ENCODE measurements at places on chromosomes 12 and 14. TPM values are rescaled to one million over a fixed set of nuclear protein-coding genes. Genes with fewer than 3 reads are reported as not detected.

Gene CNOT2
- 212 TPM for total RNA-seq

Gene NEUROD4
- not detected for total RNA-seq

Gene ERP27
- 3.9 TPM for total RNA-seq

Gene LEMD3
- 52.1 TPM for total RNA-seq

Gene MYF6
- not detected for total RNA-seq

Gene FGFR1OP2
- total RNA-seq = 66.4 TPM

Gene GUCY2C
- not detected for total RNA-seq

Gene RTL1
- not detected for total RNA-seq

DNA sequence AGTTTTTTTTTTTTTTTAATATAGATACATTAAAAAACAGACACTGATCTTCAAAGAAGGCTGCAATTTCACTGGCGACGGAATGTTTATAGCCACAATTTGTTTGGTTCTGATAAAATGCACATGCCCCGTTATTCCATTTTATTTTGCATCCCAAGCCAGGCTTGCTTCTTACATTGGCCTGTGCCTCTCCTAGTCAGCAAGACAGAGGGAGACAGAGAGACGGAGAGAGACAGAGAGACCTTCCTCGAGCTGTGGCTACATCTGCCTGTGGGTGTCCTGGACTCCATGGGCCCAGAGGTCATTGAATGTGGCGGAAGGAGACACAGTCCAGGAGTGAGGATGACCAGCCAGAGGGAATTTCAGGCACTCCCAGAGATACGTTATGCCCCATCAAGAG, 926.6 kb downstream of the VRK1 start:
- H3K4me1 ChIP-seq = peaks cover 3% of the 10 kb centered on the region
- H3K4me3 ChIP-seq = no peak overlapping the region
- H3K27me3 ChIP-seq = no peaks in the 10 kb centered on the region
- no peak for DNase-seq

GRCh38 chr14:61953602-61954001, 191.4 kb downstream of the SNAPC1 start:
- no peaks in the 10 kb centered on the region for H3K4me1 ChIP-seq
- no peaks in the 10 kb centered on the region for H3K27me3 ChIP-seq
- no peak for DNase-seq
- no peak overlapping the region for H3K4me3 ChIP-seq
- H3K36me3 ChIP-seq = no peaks in the 10 kb centered on the region
- H3K27ac ChIP-seq = no peak overlapping the region

GRCh38 chr14:63100552-63100951, 55.3 kb upstream of the KCNH5 start:
- no peaks in the 10 kb centered on the region for H3K27me3 ChIP-seq
- no peaks in the 10 kb centered on the region for H3K36me3 ChIP-seq
- no peak overlapping the region for H3K27ac ChIP-seq
- no peaks in the 10 kb centered on the region for H3K4me1 ChIP-seq

GRCh38 chr12:122474324-122474716, 26.4 kb downstream of the ZCCHC8 start:
- H3K27me3 ChIP-seq = no peaks in the 10 kb centered on the region
- no peak for DNase-seq
- H3K36me3 ChIP-seq = no peaks in the 10 kb centered on the region
- H3K4me1 ChIP-seq = peaks cover 9% of the 10 kb centered on the region
- no peak overlapping the region for H3K4me3 ChIP-seq

- no peak overlapping the region for H3K27ac ChIP-seq
- H3K4me3 ChIP-seq = no peak overlapping the region
- H3K4me1 ChIP-seq = no peaks in the 10 kb centered on the region
- no peaks in the 10 kb centered on the region for H3K36me3 ChIP-seq
Measured at GRCh38 chr14:80679273-80679672, 262.3 kb downstream of the CEP128 start.

GRCh38 chr14:32259368-32260013, 56.4 kb upstream of the RNU6-8 start:
- no peak overlapping the region for H3K27ac ChIP-seq
- no peaks in the 10 kb centered on the region for H3K27me3 ChIP-seq
- no peak overlapping the region for H3K4me3 ChIP-seq
- H3K4me1 ChIP-seq = no peaks in the 10 kb centered on the region
- no peaks in the 10 kb centered on the region for H3K36me3 ChIP-seq
- DNase-seq = no peak

DNA sequence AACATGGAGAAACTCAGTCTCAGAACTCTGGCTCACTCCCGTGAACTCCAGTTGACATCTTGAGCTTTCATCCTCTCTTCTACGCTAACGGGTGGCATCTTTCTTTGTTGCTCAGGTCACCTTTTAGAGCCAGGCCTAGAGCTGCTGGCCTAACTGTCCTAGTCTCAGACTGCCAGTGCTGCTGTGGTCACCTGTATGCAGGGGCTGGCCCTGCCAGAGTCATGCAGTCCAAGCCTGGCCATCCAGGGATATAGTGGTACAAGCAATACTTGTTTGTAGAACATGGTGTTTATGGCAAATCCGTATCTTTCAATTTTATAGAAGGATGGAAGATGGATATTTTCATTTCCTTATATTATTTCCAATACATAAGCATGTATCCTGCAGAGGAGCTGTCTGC, 117.2 kb downstream of the PELI2 start:
- no peaks in the 10 kb centered on the region for H3K36me3 ChIP-seq
- H3K4me1 ChIP-seq = no peaks in the 10 kb centered on the region
- no peaks in the 10 kb centered on the region for H3K27me3 ChIP-seq
- H3K4me3 ChIP-seq = no peak overlapping the region

DNA sequence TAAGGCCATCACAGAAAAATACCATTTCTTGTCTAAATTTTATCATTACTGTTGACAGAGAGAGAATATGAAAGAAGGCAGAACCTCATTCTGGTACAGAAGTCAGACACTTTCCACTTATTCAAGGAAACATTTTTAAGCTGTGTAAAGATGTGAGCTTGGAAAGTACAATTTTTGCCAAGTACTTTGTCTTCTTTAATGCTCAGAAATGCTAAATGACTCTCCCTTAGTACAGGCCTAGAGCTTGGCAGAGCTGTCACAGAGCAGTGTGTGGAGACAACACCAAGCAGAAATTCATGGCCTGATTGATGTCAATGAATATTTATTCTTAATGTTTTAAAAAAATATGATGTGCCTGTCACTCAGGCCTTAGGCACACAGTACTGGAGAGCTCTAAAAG, 20.7 kb downstream of the NT5DC3 start:
- no peak overlapping the region for H3K4me3 ChIP-seq
- H3K4me1 ChIP-seq = no peaks in the 10 kb centered on the region
- H3K27ac ChIP-seq = no peak overlapping the region
- H3K36me3 ChIP-seq = no peaks in the 10 kb centered on the region
- DNase-seq = no peak
- no peaks in the 10 kb centered on the region for H3K27me3 ChIP-seq

GRCh38 chr14:74675219-74675618, 37.7 kb downstream of the AREL1 start:
- H3K27me3 ChIP-seq = no peaks in the 10 kb centered on the region
- no peak overlapping the region for H3K27ac ChIP-seq
- DNase-seq = no peak
- peaks cover 100% of the 10 kb centered on the region for H3K36me3 ChIP-seq
- no peak overlapping the region for H3K4me3 ChIP-seq

DNA sequence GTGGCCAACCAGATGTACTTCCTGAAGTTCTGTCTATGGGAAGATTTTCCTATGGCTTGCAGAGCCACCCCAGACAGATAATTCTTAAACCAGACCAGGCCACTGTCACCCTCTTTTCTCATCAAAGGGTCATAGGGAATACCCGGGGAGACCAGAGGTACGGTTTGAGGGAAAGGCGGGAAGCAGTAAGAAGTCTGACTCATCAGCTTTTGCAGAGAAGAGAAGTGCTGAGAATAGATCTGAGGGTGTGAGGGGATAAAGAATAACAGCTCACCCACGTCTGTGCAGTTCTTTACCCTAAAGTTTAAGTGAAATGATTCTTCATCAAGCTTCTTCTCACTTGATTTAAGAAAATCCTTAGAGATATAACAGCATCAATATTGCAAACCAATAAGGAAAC, 21.3 kb upstream of the POC1B start:
- no peaks in the 10 kb centered on the region for H3K36me3 ChIP-seq
- DNase-seq = no peak
- no peak overlapping the region for H3K4me3 ChIP-seq
- no peak overlapping the region for H3K27ac ChIP-seq
- no peaks in the 10 kb centered on the region for H3K27me3 ChIP-seq

DNA sequence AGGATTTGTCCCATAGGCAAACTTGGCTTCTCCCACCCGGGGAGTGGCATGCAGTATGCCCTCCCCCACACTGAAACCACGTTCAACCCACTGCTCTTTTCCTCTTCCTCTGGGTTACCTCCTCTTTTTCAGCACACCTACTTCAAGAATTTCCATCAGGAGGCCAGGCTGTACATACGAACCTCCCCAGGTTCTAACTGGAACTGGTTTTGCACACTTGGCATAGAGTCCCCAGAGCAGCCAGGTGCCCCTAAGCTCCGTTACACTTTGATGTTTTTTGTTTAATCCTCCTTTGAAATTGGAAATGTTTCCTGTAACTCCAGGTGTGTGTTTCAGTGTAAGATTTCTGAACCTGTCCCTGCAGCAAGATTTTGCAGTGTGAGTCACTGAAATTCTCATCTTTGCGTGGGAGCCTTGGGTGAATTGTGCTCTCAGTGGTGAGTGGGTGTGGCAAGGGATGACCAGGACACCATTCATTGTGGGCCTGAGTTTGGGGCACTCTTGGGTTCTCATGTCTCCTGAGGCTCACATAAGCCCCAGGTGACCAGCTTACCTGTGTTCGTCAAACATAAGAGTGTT, 18.2 kb downstream of the CD9 start:
- H3K27me3 ChIP-seq = no peaks in the 10 kb centered on the region
- H3K4me3 ChIP-seq = no peak overlapping the region
- no peak for DNase-seq
- H3K4me1 ChIP-seq = peaks cover 5% of the 10 kb centered on the region

DNA sequence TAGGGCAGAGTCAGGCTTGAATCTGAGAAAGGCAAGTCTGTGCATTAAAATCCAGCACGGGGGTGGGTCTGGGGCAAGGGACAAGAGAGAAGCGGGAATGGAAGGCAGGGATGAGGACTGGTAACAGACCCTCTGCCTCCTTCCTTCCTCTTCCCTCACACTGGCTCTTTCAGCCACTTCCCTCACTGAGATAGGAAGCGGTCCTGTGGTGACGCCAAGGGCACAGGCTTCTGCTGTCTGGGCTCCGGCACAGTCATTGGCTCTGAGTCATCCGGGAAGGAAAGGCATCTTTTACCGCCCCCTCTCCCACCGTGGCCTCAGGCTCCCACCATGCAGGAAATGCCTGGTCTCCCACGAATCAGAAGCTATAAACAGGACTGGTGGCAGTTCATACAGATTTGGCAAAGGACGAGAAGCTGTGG, 70.2 kb downstream of the ETV6 start:
- H3K36me3 ChIP-seq = no peaks in the 10 kb centered on the region
- peaks cover 81% of the 10 kb centered on the region for H3K4me1 ChIP-seq
- H3K27ac ChIP-seq = peak overlapping the region; percentile 62
- no peaks in the 10 kb centered on the region for H3K27me3 ChIP-seq
- peak; percentile 88 for DNase-seq
- no peak overlapping the region for H3K4me3 ChIP-seq

DNA sequence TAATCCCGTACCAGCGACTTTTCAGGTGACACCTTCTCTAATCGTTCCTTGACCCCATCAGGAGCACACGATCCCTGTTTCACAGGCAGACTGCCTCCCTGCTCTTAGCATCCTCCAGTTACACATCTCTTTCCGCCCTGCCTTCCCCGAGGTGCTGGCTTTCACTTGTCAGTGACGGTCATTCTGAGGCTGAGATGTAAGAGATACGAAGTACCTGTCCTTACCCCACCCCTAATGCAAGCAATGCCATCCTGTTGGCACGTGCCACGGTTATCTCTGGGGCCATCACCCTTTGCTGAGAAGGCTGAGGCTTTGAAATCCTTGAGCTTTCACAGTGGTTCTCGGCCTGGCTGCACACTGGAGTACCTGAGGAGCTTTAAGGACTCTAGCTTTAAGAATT, 24.4 kb downstream of the B4GALNT3 start:
- no peak for DNase-seq
- H3K36me3 ChIP-seq = no peaks in the 10 kb centered on the region
- no peaks in the 10 kb centered on the region for H3K4me1 ChIP-seq

GRCh38 chr12:113910751-113911272, 55.3 kb downstream of the RBM19 start:
- no peak overlapping the region for H3K27ac ChIP-seq
- H3K27me3 ChIP-seq = no peaks in the 10 kb centered on the region
- no peaks in the 10 kb centered on the region for H3K36me3 ChIP-seq

DNA sequence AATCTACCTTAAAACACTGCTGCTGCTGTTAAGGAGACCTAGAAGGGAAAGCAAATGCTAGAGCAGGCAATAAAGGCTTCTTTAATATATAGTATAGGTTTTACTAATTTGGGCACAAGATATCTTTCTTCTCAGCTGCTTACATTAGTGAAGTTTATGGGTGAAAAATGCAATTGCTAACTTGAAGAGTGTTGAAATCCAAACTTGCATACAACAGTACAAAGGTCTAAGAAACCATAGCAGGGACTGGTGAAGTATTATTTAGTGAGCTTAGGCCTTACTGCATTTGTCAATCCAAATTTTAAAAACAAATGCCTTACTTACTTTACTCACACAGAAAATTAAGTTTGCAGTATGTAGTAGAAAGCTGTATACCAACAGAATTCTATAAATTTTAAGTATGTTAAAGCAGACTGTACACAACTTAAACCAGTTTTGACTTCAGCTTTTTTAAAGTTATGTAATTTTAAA, 1.4 kb upstream of the AP4S1 start:
- no peaks in the 10 kb centered on the region for H3K27me3 ChIP-seq
- H3K36me3 ChIP-seq = no peaks in the 10 kb centered on the region
- peaks cover 32% of the 10 kb centered on the region for H3K4me1 ChIP-seq
- no peak for DNase-seq
- H3K27ac ChIP-seq = no peak overlapping the region

DNA sequence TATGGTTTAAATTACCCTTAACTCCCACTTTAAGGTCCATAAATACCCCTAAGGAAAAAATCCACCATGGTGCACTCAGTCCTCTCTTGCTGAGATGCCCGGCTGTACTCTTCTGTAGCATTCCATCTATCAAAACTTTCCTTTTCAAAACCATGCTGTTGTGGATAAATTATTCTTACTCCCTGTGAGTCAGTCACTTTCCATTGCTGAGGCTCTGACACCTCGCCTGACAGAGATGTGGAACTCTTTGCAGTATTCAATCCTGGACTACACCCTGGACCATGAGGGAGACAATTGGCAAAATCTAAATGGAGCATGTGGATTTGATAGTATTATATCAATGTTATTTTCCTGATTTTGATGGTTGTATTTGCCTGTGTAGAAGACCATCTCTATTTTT, 49.1 kb downstream of the AVPR1A start:
- H3K4me3 ChIP-seq = no peak overlapping the region
- DNase-seq = no peak
- no peaks in the 10 kb centered on the region for H3K27me3 ChIP-seq
- no peak overlapping the region for H3K27ac ChIP-seq
- H3K4me1 ChIP-seq = no peaks in the 10 kb centered on the region

- no peak overlapping the region for H3K4me3 ChIP-seq
- no peaks in the 10 kb centered on the region for H3K36me3 ChIP-seq
- peaks cover 15% of the 10 kb centered on the region for H3K4me1 ChIP-seq
- peaks cover 30% of the 10 kb centered on the region for H3K27me3 ChIP-seq
- H3K27ac ChIP-seq = no peak overlapping the region
- DNase-seq = no peak
Measured at GRCh38 chr12:16606991-16607390, 1.0 kb upstream of the LMO3 start.

Data from spleen (tissue), 13 donors.